ENCODE measurements at places on chromosomes 7 and 10.

GRCh38 chr7:39248692-39249090 lies 271.0 kb downstream of the POU6F2 start:
- no peak for DNase-seq

GRCh38 chr10:78764846-78765430 lies 303.8 kb upstream of the ZMIZ1 start:
- no peak for DNase-seq

- no peak for DNase-seq
Measured at GRCh38 chr10:29691564-29692072, 56.8 kb upstream of the SVIL start.

DNA sequence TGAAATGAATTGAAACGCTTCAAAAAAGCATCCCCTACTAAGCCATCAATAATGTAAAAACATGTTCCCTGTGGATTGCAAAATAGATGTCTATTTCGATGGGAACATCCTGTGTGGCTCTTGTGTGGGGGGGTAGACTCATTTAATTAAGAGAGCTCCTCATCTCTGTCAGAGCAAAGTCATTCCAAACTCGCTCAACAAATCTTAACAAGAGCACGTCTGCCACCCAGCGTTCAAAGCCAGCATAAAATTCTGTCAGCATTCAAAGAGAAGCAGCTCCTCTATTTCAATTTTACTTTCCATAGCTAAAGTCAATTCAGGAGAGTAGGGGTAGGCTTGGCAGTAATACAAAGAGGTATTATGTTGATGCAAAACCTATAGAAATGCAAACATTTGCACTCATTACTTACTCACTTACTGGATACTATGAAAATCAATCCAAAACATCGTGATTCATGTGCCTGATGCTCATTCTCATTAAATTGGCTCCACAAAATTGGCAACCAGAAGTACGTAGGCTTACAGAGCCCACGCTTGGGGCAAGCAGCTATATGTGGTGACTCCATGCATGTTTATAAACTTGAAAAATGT lies 114.9 kb downstream of the IPMK start:
- peak; percentile 25 for DNase-seq

DNA sequence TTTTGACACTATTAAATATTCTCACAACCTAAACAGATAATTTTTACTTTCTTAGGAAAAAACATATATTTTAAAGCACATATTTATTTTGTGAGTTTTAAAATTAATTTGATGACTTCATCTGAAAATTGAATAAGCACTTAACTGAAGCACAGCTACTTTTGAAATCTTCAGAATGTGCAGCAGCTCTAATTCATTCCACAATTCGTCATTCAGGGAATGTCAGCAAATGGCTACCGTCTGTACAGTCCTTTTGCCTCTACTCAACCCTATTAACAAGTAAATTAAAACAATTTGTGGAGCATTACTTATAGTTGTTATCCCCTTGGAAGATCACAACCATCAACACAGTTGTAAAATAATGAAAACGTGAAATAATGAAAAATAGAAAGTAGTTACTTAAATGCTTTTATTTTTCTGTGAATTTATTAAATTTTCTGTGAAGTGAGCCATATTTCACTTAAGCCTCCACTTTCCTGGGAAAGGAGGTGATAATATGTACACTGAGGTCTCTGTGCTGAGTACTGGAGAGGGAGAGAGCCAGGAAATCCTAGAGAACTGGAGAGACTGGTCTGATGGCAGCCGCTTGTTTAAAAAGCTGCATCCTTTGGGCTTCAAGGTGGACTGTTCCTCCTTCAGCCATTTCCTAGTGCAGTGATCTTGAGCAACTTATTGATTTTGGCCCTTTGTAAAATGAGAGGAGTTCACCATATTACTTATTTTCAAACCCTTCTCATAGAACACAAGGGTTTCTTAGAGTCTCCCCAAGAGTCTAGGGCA lies 70.6 kb downstream of the REEP3 start:
- DNase-seq = no peak

DNA sequence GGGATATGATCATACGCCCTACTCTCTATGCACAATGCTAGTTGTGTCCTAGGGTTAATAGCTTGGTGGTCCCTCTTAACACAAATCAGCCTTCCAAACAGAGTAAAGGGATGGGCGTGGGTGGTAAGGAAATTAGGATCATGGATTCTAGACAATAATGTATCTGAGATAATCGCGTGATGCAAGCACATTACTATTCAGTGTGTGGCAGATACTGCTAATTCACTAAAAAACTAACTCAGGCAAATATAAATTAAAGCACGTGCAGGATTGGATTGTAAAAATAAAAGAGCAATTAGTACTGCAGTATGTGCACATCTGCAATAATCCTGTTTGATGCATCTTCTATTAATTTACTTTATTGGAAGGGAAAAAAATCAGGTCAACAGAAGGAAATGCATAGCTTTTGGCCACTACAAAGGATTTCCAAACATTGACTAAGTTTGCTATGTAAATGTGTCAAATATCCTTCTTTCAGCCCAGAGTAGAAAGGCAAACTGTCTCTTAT lies 22.0 kb downstream of the TWIST1 start:
- no peak for DNase-seq

GRCh38 chr7:103636153-103636552 lies 190.1 kb upstream of the SLC26A5 start:
- no peak for DNase-seq

Data from left ventricle myocardium superior (tissue), 1 donor.